MCF 10A (cell line): ENCODE measurements at places on chromosomes 7 and 10. TPM values are rescaled to one million over a fixed set of nuclear protein-coding genes. Genes with fewer than 3 reads are reported as not detected.

- H3K27ac ChIP-seq: no peak overlapping the region
- H3K27me3 ChIP-seq: no peaks in the 10 kb centered on the region
- peak overlapping the region; percentile 39 for H3K4me3 ChIP-seq
Measured at GRCh38 chr7:953547-954327, 743 bp downstream of the ADAP1 start.

GRCh38 chr10:103124420-103125096 is 68.5 kb downstream of the NT5C2 start:
- H3K4me3 ChIP-seq: no peak overlapping the region
- H3K4me1 ChIP-seq: no peaks in the 10 kb centered on the region
- no peak overlapping the region for H3K27ac ChIP-seq
- no peak for DNase-seq
- H3K36me3 ChIP-seq: peaks cover 35% of the 10 kb centered on the region
- H3K27me3 ChIP-seq: no peaks in the 10 kb centered on the region

DNA sequence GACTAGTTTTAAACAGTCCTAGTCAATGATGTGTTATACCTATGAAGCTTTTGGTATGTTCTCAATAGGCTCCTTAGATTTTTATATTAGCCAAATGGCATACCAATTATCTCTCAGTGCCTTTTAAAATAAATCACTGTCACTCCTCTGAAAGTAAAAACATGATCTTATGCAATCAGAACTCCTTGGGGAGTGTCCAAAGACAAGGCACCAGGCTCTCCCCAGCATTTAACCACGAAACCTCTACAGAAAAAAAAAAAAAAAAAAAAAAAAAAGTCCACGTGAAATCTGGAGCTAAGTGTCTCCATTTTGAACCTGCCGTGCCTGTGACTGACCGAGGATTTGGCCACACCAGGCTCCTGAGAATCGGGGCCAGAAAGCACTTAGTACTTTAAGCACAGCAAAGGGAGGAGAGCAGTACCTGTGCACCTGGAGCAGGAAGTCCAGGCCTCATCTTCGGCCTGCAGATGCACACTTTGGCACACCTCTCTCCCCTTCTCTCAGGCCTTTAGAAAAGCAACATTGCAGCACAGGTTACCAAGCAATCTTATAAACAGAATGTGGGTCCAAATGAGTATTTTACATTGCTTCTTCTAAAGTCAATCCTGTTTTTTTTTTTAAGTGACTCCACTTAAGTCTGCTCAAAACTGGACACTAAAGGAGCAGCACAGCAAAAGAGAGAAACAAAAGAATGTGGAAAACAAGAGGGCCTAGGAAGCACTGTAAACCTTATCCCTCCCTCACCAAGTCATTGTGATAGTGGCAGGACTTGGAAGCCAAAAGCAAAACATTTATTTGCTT is 1.5 kb downstream of the FAM13C start:
- H3K36me3 ChIP-seq: no peaks in the 10 kb centered on the region
- no peak overlapping the region for H3K27ac ChIP-seq
- peak; percentile 25 for DNase-seq
- no peak overlapping the region for H3K4me3 ChIP-seq
- H3K4me1 ChIP-seq: peaks cover 11% of the 10 kb centered on the region

DNA sequence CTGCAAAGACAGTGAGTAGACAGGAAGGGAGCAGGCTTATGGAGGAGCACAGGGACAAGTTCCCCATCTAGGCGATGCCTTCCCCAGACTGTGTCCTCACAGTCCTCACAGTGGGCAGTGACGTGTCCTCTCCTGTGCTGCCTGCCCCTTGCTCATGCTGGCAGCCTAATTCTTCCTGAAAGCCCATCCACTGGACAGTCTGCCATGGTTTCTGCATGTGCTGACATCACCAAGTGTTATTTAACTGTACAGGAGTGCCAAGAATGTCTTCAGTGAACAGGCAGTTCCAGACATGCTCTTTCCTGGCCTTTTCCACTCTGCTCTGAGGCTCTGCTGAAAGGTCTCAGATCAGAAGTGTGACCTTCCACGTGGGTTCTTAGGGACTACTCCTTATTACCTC is 54.1 kb downstream of the ZNF248 start:
- DNase-seq: no peak
- H3K4me1 ChIP-seq: no peaks in the 10 kb centered on the region
- no peaks in the 10 kb centered on the region for H3K36me3 ChIP-seq
- no peak overlapping the region for H3K4me3 ChIP-seq
- H3K27me3 ChIP-seq: no peaks in the 10 kb centered on the region
- H3K27ac ChIP-seq: no peak overlapping the region

DNA sequence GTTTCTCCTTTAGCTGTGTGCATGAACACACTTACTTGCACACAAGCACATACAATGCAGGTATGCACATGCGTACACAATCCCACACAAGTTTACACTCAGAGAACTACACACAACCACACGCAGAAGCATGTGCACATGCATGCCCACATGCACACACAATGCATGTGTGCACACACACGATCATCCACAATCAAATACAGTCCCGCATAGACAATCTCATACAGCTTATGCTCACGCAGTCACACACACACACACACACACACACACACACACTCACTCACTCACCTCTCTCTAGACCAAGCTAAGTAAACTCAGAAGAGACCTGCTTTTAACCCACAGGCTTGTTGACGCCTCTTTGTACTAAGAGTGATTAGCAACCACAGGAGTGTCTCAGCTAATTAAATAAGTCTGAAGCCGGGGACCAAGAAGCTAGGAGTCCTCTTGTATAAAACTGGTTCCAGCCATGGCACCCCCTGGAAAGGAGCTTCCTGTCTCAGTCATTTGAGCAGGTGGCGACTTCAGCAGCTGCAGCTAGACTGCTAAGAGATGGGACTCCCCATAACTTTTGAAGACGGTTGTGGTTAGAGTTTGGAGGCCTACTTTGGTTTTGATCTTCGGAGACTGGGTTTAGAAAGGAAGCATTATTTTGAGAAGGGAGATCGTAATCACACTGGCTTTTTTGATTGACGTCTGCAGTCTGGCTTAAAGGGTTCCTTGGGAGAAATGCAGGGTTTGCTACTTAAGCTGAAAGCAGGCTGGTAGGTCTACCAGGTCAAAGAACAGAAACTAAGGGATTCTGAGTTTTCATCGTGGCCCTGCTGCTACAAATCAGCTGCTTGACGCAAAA is 82.3 kb upstream of the ADRB1 start:
- peaks cover 36% of the 10 kb centered on the region for H3K4me1 ChIP-seq
- H3K36me3 ChIP-seq: no peaks in the 10 kb centered on the region
- H3K27ac ChIP-seq: peak overlapping the region; percentile 71
- DNase-seq: no peak
- no peaks in the 10 kb centered on the region for H3K27me3 ChIP-seq

ZNF365 gene
- 1.3 and 2.9 TPM in 2 replicates for total RNA-seq

PPP1R3C gene
- 0.30 and 0.47 TPM in 2 replicates for total RNA-seq

KCND2 gene
- not detected in 2 replicates for total RNA-seq

ABCB1 gene
- total RNA-seq: not detected in 2 replicates

AKR1B15 gene
- total RNA-seq: not detected in 2 replicates
